ENCODE measurements at places on chromosomes 4 and X. TPM values are rescaled to one million over a fixed set of nuclear protein-coding genes. Genes with fewer than 3 reads are reported as not detected.

Gene HPGD
- 12.9 TPM for total RNA-seq

Gene CCNA2
- total RNA-seq = 0.39 TPM

Gene FAM9C
- not detected for total RNA-seq

Gene ITM2A
- total RNA-seq = 46.2 TPM

Gene GATB
- total RNA-seq = 16.6 TPM

Gene CACNA1F
- total RNA-seq = not detected

Gene TRPC3
- 0.48 TPM for total RNA-seq

Gene MAGEB6B
- not detected for total RNA-seq

Gene SLC10A4
- total RNA-seq = not detected

Gene TCP11X2
- not detected for total RNA-seq

Gene ARR3
- total RNA-seq = not detected

DNA sequence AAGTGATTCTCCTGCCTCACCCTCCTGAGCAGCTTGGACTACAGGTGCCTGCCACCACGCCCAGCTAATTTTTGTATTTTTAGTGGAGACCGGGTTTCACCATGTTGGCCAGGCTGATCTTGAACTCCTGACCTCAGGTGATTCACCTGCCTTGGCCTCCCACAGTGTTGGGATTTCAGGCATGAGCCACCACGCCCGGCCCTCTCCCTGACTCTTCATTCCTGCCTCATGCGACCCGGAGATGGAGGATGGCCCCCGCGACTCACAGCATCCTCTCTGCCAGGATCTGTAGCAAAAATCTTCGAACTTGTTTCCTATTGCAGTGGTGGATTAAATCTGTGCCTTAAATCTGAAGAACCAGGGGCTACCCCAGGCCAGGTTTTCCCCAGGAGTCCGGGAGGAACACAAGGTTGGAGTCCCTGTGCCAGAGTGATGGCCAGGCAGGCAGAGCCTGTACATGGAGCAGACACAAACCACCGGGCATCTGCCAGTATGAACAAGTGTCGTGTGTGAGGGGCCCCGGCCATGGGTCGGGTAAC is 11.5 kb downstream of the CPLX1 start:
- no peak for DNase-seq

GRCh38 chrX:149470955-149471354 is 34.2 kb downstream of the IDS start:
- peak; percentile 92 for DNase-seq

GRCh38 chr4:76830964-76831703 is 66.8 kb downstream of the SOWAHB start:
- DNase-seq = no peak

DNA sequence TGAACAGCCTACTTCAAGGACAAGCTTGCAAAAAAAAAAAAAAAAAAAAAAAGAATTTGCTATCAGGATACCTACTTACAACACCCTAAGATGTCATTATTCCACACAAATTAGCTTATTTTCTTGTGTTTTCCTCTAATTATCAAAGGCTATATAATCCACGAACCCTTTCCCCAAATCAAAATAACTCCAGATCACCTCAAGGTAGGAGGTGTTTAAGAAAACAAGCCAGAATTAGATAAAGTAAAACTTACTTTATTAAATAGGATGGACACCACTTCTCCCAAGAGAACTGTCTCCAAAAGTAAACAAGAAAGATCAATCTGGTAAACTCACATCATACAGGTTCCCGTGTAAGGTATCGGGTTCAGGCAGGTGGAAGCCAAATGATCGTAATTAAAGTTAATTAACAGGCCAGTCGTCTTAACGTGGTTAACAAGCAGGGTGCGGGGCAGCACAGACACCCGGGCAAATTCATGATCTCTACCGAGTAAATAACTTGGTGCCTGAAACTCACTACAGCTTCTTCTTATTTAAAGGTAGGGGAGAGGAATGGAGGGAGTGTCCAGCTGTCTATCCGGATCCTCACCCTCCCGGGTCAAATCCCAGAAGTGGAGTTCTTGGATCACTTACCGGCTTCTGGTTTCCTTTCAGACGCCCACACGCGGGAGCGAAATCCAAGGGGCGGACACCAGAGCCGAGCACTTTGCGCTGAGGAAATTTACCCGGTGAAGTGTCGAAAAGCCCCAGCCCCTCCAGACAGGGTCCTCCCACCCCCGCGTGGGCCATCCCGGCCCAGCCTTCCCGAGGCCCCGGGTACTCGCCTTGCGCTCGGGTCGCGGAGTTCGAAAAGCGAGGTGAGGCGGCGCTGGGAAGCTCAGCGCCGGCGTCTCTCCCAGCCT is 708 bp downstream of the ARAP2 start:
- no peak for DNase-seq

DNA sequence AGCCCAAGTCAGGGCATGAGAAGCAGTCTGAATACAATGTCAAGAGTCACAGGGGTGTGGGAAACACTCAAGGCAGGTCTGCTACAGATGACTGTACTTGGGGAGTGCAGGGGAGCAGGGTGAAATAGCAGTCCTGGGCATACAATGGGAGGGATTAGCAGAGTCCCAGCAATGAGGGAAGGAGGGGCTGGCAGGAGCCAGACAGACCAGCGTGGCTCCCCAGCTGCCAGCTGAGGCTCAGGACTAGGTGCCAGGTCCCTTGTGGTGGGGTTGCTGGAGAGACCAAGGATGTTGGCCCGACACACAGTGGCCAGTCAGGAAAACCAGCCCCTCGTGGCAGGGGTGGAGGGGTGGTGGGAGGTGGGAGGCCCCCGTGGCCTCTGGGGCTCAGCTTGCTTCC is 86.6 kb downstream of the RTL5 start:
- peak; percentile 67 for DNase-seq

DNA sequence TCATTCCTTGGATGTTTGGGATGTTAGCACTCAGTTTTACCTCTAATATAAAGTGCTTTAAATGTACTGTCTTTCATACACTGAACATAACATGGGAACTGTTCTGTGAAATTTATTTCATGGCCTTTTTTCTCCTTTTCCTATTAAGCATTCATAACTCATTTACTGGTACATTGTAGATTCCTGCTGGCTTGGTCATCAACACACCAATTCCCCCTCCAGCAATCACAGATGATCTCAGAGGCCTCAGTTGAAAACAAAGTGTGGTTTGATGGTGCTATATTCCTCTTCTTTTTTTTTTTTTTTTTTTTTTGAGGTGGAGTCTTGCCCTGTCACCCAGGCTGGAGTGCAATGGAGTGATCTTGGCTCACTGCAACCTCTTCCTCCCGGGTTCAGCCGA is 61.9 kb upstream of the FAM47B start:
- DNase-seq = no peak

GRCh38 chrX:101108284-101108683 is 10.3 kb downstream of the CENPI start:
- DNase-seq = no peak

DNA sequence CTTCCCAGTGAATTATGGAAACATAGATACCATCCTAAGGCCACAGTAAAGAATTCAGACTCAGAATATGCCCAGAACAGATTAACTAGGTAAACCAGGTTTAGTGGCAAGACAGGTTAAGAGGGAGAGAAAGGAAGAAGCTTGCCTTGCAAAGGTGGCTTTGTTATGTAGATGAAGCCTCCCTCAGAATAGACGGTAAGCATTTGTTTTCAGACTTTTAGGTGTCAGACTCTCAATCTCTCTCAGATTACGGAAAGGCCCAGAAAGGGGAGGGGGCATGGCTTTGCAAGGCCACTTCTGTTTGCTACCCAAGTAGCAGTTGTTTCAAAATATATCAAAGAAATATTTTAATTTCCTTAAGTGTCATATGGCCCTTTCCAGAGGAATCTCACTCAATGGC is 457.1 kb upstream of the BOD1L1 start:
- no peak for DNase-seq

GRCh38 chrX:50372966-50373365 is 97.7 kb downstream of the DGKK start:
- no peak for DNase-seq

DNA sequence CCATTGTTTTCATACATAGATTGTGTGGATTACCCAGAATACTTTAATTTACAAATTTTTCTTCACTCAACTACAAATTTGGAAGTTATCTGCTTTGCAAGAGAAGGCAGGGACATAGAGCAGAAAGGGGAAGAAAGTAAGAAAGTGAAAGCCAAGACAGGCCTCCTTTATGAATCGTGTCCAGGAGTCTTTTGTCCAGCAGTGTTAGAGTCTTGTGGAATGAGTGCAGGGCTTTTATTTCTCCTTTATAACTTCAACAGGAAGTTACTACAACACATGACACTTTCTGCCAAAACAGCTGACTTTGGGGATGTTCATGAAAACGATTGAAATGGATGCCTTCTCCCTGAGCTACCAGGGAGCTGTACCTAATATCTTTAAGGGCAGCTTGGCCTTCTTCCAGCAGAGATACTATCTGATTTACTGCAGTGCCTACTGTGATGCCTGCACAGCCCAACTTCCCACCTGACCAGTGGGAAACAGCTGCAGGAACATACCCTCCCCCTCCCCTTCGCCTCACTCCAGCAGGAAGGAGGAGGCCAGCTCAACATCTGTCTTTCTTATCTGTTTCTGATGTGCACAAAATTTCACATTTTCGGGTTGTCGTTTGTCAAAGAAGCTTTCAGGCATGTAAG is 557.7 kb upstream of the SLIT2 start:
- no peak for DNase-seq

DNA sequence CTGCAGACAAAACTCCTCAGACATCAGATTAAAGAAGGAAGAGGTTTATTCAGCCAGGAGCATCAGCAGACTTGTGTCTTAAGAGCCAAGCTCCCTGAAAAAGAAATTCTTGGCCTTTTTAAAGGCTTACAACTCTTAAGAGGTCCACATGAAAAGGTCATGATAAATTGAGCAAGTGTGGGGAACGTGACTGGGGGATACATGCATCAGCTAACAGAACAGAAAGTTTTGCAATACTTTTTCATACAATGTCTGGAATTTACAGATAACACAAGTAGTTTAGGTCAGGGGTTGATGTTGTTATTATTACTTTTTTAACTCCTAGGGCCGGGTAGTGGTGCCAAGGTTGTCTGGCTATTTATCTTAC is 55.6 kb upstream of the RBMX start:
- DNase-seq = no peak

DNA sequence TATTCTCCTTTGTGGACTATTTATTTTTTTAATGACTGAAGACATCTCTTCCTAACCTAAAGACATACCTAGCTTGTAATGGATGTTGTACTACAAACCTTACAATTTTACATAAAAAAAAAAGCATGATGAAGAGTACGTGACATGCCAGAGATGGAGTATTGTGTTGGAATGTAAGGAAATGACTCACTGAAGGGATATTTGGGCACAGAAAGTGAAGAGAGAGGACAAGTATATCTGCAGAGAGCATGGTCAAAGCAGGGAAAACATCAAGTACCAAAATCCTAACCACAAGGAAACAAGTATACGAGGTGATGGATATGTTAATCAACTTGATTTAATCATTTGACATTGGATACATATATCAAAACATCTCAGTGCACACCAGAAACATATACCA is 1051.4 kb upstream of the PRKX start:
- no peak for DNase-seq

- DNase-seq = no peak
These were observed 492.1 kb downstream of the PCDH10 start for GRCh38 chr4:133641191-133641590.

DNA sequence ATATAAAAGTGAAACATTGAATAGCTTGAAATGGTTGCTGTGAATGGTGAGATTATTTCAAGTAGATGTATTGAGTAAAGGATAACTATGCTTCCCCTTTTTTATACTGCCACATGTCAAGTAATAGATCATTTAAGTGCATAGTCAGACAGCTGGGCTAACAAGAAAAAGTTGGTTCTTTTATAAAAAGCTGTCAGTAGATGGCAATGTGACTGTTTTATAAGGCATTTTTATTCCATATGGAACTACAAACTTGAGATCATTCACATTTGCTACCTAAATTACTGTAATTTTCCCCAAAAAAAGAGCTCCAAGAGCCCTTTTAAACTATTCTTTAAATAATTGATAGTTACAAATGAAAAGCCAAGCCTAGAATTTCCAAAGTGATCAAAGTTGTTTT is 831.0 kb downstream of the C4orf33 start:
- DNase-seq = no peak

DNA sequence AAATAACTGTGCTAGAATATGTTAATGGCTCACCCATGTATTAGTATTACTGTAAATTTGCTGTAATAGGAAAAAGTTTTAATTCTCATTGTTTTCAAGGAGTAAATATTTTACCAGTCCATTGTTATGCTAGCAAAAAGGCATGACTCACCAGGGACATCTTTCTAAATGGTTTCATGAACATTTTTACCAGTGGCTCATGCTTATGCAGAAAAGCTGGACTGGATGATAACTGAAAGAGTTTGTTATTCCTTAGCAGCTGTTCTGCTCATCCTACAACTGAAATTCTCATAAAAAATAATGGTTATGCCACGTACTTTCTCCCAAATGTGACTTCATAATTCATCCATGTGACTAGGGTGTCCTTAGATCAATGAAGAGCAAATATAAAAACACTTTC is 111.9 kb upstream of the PCDH18 start:
- no peak for DNase-seq

DNA sequence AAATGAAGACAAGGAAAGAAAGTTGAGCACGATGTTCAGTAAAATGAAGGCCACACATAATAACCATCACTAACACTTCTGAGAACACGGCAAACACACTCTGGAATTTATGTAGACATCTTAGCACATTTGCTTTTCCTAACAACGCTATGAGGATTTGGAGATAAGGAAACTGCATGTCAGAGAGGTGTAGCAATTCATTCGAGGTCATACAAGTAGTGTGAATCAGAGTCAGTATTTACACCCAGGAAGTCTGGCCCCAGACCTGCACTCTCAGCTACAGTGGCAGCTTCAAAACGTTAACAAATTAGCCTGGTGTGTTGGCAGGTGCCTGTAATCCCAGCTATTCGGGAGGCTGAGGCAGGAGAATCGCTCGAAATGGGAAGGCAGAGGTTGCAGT is 253.4 kb downstream of the PDGFC start:
- no peak for DNase-seq

- no peak for DNase-seq
These were observed 1.4 kb upstream of the HAUS7 start for GRCh38 chrX:153471663-153472280.

Measured in mesenteric fat pad (tissue), 1 donor.